ENCODE measurements at places on chromosomes 16 and 17.

DNA sequence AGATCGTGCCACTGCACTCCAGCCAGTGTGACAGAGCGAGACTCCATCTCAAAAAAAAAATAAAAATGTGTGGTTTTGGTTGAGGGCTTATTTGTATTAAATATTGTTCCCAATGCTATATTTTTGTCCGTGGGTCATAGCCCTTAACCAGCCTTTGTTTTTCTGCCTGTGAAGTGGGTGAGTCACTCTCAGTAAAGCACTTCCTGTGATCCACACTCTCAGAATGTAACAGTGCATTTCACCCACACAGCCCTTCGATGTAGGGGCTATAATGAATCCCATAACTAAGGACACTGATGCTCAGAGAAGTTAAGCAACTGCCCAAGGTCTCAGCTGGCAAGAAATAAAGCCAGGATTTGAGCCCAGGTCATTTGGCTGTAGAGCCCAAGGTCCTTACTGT is 34.7 kb upstream of the POLR3E start:
- no peak for DNase-seq

- DNase-seq: no peak
These were observed 99.8 kb downstream of the CPPED1 start for GRCh38 chr16:12703935-12704334.

- no peak for DNase-seq
These were observed 147.9 kb upstream of the CHMP6 start for GRCh38 chr17:80843741-80844156.

DNA sequence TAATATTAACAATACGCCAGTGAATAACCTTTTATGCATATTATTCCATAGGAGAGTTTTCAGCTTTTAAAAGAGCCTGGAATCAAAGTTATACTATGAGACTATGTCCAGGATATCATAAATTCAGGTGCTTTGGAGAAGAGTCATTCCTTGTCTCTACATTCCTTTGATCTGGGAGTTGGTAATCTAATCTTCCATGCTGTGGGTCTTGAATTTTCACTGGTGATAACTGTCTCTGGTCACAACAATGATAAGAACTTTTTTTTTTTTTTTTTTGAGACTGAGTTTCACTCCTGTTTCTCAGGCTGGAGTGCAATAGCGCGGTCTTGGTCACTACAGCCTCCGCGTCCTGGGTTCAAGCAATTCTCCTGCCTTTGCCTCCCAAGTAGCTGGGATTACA is 50.8 kb downstream of the CHD9 start:
- no peak for DNase-seq

- DNase-seq: no peak
These were observed 45.0 kb downstream of the NT5M start for GRCh38 chr17:17347956-17348871.

- no peak for DNase-seq
These were observed 69.6 kb upstream of the TEKT1 start for GRCh38 chr17:6901086-6901485.

- DNase-seq: no peak
These were observed at the start of gene PSMB10 for GRCh38 chr16:67936124-67936879. Gene PSMB10, minus strand, starts transcription at chr16:67936850. Its CDS starts 101 bp downstream, at chr16:67936749.

GRCh38 chr17:50479522-50480141 is 972 bp downstream of the RSAD1 start:
- peak; percentile 74 for DNase-seq

DNA sequence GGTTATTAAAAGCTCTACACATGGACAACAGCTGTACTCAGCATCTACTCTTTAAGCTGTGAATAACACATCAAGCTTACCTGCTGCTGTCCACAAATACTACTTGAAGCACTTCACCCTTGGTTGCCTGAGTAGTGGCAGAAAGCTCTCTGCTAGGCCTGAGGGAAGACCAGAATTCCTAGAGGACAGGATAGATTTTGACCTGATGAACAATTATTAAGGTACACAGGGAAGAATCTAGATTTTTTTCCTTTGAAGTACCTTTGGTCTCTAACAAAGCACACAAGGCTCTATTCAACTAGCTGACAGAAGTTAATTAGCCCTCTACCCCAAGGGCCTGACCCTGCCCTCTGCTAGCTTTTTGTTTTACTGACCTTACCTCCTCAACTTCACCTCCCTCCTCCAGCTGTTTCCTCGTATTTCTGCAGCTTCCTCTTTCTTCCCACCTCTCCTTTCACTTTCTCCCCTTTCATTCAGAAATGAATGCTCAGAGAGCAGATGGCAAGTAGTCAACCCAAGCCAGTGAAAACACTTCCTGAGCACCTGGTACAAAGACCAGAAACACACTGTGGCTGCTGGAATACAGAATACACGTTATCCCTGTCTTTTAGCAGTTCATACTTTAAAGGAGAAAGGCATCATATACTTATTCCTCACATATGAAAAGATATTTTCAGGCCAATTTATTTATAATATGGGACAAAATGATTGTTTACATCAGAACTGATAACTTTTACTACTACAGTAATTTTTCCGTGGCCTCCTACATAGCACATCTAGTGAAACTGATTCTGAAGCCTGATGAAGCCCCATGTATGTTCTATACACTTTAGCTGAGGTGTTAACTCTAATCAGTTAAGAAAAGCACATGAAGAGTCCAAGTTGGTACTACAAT is 5.7 kb upstream of the VEZF1 start:
- DNase-seq: peak; percentile 54

DNA sequence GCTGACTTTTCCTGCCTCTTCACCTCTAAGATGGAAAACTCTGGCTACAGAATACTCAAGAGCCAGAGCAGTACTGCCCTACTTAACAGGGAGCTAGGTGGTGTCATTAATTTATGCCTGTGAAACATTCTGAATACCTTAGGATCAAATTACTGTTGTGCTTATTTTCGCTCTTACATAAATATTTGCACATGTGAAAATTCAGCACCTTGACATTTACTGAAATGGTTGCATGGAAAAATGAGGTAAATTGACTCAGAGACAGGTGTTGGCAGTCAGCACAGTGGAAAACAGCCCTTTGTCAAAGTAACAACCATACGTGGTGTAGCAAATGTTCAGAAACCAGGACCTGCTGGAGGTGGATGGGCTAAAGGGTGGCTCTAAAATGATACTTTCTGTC is 193.6 kb downstream of the CDH8 start:
- DNase-seq: no peak

All from B cell (primary cell).